Stimulated activated CD4-positive, alpha-beta T cell treated with anti-CD3 and anti-CD28 coated beads, Interleukin-4, amount 100 ng/mL, for 48 hours (primary cell): ENCODE measurements at places on chromosomes 3 and 15.
A peak's percentile ranks its signal among the peaks of the same experiment; 100 is the strongest.

DNA sequence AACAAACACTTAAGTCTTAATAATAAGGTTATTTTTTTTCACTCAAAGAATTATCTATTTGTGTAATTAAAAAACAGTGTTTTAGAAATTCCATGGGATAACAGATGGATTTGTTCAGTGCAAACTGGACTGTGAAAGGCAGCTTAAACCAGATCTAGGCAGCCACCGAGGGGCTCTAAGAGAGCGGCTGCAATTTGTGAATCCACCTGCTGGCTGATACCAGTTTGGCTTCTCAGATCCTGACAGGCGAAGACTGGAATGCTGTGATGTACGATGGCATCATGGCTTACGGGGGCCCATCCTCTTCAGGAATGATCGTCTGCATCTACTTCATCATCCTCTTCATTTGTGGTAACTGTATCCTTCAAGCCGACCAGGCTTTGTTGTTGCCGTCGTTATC lies 119.6 kb downstream of the CHDH start:
- DNase-seq = no peak

- DNase-seq = no peak
Measured at GRCh38 chr15:29159771-29160455, 109.7 kb downstream of the NSMCE3 start.

GRCh38 chr15:94061041-94061440 lies 170.3 kb upstream of the MCTP2 start:
- DNase-seq = no peak

DNA sequence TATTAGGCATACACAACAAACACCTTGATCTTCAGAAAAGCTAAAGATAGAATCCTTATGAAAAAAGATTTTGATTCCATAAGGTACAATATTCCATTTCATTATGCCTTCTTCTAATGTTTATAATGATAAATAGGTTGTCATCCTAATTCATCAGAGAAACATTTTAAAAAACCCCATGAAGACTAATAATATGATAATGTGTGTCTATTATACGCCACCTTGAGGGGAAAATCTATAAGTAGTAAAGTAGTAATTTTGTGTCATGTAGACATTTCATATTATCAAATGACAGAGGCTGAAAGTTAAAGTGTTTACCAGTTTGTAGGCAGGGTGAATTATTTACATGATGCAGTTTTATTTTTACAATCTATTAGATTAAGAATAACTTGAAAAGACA lies 524.3 kb downstream of the GBE1 start:
- DNase-seq = no peak

- no peak for DNase-seq
Measured at GRCh38 chr15:41631880-41632470, 28.2 kb upstream of the MGA start.

- DNase-seq = no peak
Measured at GRCh38 chr15:51114437-51115119, 19.9 kb upstream of the TNFAIP8L3 start.

GRCh38 chr3:27639271-27639670 lies 82.9 kb downstream of the EOMES start:
- no peak for DNase-seq

DNA sequence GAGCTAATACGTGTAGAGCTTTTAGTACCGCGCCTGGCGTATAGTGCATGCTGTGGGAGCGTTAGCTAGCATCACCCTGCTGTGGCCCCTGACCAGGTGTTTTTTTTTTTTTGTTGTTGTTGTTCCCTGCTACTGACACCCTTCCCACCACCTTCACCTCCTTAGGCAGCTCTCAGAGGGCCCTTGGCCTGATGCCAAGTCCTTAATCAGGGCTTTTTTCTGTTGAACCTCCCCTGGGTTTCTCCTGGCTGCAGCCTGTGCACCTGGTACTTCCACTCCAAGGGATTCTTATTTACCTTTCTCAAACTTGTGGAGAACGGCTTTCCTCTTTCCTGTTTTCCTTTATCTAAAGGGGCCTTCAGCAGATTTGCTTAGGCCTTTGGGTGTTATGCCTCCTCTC lies 53.3 kb downstream of the SLC7A14 start:
- DNase-seq = no peak

DNA sequence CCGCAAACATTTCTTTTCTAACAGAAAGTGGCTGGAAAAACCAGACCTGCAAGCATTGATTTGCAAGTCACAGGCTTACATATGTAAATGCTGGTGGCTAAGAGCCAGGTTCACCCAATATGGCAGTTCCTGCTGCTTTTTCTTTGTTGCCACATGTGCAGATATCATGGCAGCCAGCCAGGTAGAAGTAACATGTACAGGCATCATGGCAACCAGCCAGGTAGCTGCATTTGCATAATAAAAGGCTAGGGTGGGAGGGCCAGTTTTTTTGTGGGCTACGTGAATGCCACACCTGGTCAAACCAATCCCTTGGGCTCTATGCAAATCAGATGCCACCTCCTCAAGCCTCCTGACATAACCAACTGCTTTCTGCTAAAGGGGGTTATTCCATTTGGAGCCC lies 2.8 kb upstream of the SMCO1 start:
- no peak for DNase-seq

DNA sequence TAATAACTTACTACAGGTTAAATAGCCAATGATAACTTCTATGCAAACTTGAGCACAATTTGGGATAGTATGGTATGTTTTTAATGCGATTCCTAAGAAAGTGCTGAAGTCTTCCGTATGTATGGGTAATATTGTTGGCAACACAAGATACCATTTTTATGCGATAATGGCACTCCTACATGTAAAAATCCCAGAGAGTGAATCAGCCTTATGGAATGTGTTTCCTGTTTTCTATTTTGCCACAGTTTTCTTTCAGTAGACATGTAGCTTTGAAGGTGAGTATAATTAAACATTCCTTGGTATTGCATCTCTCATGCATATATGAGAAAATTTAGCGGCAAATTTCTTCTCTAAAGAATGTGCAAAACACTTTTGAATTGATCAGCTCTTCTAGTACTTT lies 396.8 kb upstream of the AZI2 start:
- no peak for DNase-seq

GRCh38 chr15:55319537-55320237 lies 665 bp downstream of the PIGB start:
- no peak for DNase-seq

- DNase-seq = peak; percentile 13
Measured at GRCh38 chr3:176814285-176814684, 383.0 kb downstream of the TBL1XR1 start.

GRCh38 chr3:132161608-132162007 lies 126.8 kb upstream of the CPNE4 start:
- DNase-seq = no peak

- DNase-seq = no peak
Measured at GRCh38 chr3:193902607-193903511, 233.1 kb upstream of the HES1 start.

GRCh38 chr3:61580982-61581643 lies 19.7 kb downstream of the PTPRG start:
- DNase-seq = no peak

DNA sequence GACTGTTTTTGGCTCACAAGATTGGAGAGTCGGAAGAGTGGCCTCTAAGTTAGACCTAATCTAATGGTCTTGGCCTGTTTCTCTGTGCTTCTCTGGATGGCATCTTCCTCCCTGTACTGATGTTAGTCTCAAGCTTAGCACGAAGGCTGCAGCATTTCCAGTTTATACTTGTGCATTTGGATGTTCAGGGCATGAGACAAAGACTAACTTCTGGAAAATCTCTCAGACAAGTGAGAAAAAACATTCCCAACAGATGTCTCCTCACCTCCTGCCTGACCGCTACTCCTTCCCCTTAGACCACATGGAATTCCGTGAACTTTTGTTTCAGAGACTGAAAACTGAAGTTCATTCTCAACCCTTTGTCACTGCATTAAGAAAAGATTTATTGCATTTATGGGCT lies 410.8 kb upstream of the MCTP2 start:
- DNase-seq = no peak

GRCh38 chr3:190492129-190492528 lies 21.8 kb upstream of the IL1RAP start:
- no peak for DNase-seq

DNA sequence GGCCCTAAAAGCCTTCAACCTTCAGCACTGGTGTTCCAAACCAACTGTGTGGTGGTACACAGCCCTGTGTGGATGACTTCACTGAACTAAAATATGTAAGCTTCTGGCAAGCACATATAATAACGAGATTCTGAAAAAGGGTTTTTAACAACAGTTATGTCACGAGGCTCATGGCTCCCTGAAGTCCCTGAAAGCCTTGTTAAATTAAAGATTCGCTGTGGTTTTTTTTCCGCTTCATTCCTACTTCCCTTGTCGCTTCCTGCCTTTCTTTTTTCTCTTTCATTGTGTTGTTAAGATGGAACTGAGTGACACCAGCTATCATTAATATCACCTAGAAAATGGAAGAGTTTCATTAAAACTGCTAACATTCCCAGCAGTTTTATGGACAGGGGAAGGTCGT lies 3.5 kb downstream of the RORA start:
- no peak for DNase-seq

GRCh38 chr15:100849021-100849854 lies 30.4 kb upstream of the ALDH1A3 start:
- DNase-seq = peak; percentile 42

DNA sequence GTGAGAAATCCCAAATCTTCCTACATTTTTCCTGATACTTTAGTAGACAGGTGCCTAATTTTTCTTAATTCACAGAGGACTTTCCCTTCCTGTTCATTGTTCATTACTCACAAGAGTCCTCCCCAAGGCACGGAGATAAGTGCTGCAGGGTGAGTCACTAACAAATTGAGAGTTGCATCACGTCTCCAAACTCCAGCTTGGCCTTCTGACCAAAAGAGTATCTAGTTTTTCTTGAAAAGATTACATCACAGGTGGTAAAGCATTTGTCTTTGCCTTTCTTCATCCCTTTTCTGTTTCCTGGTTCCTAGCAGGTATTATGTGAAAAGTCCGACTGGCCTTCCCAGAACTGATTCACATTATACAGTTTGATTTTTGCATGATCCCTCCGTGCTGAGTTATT lies 24.9 kb upstream of the RASGRP1 start:
- no peak for DNase-seq

DNA sequence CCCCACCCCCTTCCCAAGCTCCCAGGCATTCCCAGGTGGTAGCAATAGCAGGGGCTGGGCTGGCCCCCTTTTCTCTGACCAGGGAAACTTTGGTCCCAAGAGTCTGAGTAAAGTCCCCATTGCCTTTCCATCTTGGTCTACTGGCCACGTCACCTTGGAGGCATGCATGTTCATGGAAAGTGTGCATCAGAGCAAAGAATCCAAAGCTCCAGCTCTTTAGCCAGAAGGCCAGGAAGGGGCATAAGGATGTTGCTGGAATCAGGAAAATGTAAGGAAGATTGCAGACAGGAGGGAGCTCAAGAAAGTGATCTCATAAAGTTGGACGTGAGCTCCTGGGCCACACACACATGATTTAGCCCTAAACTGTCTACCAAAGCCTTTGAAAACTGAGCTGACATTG lies 63.6 kb downstream of the KBTBD12 start:
- no peak for DNase-seq

DNA sequence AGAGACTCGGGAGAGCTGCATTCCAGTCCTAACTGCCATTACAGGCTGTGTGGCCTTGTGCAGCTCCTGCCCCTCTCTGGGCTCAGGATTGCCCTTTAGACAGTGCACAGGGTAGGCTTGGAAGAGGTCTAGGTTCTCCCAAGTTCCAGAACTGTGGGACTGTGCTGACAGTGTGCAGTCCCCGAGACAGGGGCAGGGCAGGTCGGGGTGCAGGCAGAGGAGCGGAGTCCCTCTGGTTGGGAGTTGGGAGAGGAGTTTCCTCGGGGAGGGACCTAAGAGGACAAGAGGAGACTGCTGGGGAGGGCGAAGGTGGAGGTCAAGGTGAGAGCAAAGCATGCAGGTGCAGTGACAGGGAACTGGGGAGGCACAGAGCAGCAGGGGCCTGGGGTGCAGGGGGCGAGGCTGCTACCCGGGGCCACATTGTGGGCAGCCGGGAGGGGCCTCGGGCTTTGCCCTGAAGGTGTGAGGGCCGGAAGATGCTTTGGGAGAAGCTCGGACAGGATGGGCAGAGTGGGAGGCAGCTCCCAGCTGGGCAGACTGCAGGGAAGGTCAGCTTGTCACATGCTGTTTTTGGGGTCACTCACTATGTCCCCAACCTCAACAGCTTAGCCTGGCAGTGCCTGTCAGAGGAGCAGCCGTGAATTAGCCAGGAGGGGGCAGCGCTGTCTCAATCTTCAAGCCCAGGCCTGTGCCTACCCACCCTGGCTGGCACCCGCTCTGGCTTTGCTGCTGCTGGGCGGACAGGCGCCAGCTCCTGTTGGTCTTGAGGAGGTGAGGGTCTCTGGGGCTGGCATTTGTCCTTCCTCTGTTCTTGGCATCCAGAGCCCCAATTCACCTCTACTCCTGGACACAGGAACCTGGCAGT lies 15.4 kb upstream of the CSPG4 start:
- DNase-seq = peak; percentile 67

DNA sequence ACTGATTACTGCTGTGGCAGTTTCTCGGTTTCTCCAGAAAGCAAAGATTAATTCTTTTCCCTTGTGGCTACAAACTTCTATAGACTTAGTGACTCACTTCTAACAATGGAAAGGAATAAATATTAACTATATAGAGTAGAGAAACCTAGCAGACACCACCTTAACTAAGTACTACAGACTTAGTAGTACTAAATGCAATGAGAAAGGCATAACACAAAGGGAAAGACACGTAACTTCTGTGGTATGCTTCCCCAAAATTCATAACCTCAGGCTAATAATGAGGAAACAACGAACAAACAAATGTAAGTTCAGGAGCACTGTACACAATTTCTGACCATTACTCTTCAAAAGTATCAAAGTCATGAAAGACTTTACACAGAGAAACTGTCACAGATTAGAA lies 31.2 kb downstream of the ATG3 start:
- no peak for DNase-seq

DNA sequence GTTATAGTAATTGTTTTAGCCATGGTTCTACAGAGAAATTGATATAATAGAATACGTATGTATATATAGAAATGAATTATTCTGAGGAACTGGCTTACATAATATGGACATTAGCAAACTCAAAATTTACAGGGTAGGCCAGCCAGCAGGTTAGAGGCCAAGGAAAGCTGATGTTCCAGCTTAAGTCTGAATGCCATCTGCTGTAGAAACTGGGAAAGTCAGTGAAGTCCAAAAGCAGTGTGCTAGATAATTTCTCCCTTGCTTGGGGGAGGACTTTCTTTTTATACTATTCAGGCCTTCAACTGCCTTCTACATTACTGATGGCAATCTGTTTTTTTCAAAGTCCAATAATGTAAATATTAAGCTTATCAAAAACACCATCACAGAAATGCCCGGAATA lies 1174.7 kb downstream of the ZPLD1 start:
- no peak for DNase-seq

DNA sequence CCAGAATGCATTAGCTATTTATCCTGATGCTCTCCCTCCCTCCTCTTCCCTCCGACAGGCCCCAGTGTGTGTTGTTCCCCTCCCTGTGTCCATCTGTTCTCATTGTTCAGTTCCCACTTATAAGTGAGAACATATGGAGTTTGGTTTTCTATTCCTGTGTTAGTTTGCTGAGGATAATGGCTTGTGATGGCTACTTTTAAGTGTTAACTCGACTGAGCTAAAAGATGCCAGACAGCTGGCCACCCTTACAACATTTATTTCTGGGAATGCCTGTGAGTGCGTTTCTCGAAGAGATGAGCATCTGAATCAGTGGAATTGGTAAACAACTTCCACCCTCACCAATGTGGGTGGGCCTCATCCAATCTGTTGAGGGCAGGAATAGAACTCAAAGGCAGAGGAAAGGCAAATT lies 24.7 kb upstream of the TM2D3 start:
- no peak for DNase-seq

- DNase-seq = no peak
Measured at GRCh38 chr15:85709250-85709649, 85.5 kb downstream of the KLHL25 start.
